Glomerular endothelial cell (primary cell): ENCODE measurements at places on chromosomes 1 and 21.

DNA sequence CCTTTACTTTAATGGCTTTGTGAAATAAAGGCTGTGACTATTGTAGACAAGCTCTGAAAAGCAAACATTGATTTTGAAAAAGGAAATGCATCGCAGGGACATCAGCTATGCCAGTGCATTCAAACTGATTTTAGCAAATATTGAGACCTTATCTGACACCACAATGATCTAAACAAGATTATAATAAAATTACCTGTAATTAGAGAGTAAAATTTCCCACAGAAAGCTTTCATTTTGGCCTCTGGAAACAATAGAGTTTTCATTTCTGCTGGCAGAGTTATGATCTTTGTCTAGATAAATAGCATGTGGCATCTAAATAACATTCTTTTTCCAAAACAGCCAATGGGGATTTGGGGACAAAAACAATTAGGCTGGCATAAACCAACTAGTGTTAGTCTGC, 650.4 kb upstream of the PRMT6 start:
- DNase-seq: no peak

DNA sequence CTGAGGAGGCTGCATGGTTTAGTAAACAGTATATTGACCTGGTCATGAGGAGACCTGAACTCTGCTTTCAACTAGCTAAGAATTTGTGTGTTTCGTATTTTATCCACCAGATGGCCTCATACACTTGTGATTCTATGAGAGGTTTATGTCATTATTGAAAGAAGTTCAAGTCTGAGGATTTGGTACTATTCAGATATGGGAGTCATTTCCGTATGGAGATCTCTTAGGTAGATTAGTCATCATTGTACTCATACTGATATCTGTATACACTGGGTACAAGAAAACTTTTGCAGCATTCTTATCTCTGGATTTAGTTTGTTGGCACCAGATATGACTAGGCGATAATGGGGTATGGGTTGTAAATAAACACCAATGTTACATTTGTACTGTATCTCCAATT, 26.6 kb downstream of the ATF6 start:
- DNase-seq: peak; percentile 85

DNA sequence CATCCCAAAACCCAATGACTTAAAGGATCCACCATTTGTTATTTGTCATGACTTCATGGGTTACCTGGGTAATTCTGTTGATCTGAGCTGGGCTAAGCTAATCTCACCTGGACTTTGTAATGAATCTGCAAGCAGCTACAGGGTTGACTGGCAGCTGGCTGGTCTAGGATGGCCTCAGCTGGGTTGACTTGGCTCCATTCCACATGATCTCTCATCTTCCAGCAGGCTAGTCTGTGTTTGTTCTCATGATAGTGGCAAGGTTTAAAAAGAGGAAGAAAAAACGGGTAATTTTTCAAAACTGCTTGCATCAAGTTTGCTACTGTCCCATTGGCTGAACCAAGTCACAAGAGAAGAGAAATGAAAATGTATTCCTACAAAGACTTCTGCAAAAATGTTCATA, 24.8 kb upstream of the ZMYM4 start:
- DNase-seq: no peak

DNA sequence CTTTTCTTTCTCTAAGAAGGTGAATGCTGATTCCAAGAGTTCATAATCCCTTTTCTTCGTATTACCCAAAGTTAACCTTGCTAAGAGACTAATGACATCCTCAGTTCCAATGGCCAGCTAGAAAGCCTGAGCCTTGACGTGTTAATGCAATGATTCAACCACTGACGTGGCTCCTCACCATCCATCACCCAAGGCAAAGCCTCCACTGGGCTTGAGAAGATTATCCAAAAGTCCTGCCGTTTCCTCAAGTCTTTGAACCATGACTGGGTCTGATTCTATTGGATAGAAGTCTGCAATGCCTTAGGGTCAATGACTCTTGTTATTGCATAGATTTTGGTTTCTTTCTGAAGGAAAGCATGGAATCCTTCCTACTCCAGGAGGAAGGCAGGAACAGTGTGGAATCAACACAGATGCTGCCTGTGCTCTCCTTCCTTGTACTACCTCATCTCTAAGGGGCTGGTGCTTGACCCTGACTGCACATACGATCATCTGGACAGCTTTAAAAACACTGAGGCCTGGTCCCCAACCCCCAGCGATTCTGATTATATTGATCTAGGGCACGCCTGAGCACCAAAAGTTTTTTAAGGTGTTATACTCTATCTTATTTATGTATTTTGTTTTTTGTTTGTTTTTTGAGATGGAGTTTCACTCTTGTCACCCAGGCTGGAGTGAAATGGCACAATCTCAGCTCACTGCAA, 69.3 kb upstream of the ANGPTL1 start:
- DNase-seq: no peak

DNA sequence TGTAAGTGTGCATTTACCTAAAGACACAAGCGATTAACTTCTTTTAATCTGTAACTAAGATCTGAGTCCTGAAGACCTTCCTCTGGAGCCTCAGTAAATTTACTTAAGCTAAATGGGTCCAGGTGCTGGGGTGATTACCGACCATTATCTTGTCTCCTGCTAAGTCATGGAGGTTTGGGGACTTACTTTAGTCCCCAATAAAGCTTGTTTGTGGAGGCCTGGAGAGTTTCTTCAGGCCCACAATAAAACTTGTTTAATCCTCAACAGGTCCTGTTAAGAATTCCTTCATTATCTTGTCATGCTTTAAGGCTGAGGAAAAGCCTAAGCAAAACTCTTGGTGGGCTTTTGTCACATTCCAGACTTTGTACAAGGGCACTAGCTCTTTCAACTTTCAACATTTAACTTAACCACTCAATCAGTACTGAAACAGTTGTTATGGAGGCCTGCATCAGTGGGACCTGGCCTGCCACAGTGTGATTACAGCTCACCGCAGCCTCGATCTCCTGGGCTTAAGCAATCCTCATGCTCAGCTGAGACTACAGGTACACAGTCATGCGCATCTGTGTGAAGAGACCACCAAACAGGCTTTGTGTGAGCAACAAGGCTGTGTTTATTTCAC, 84.0 kb downstream of the FMO4 start:
- no peak for DNase-seq

DNA sequence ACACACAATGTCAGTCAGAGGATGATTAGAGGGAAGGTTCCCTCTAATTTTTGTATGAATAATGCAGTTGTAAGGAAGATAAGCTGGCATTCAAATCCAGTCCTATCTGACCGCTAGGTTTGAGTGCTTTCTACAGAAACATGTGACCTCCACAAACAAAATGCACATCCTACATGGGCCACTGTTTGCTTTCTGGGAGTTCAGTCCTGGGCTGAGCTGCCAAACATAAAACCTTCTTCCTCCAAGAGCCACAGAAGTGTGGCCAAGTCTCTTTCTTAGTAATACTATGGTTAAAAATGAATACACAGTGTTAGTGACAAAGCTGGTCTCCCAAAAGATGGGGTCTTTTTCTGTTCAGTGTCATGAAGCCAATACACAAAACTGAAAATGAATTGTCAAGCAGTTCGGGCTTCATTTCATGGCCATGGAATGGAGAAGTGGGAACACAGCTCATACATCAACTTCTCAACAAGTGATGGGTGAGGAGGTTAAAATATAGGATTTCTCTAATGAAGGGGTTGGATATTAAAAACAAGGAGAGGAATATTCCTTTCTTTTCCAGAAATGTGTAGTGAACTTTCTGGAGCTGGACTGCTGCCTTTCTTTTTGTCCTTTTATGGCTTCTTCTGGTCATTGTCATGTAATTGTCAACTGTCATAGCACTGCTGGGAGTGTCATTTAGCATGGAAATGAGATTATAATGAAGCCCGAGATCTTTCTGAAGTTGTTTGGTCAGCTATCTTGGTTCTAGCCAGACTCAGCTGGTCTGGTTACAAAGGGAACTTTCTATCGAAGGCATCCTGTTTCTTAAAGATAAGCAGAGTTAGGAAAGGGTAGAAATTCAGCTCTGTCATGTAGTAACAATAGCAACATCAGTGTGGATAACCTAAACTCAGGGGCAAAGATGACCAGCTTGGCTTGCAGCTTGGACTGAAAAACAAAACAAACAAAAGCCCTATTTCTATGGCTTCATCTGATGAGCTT, 135.1 kb downstream of the CHD1L start:
- DNase-seq: no peak

GRCh38 chr21:42799516-42799915, 79.8 kb downstream of the WDR4 start:
- no peak for DNase-seq

DNA sequence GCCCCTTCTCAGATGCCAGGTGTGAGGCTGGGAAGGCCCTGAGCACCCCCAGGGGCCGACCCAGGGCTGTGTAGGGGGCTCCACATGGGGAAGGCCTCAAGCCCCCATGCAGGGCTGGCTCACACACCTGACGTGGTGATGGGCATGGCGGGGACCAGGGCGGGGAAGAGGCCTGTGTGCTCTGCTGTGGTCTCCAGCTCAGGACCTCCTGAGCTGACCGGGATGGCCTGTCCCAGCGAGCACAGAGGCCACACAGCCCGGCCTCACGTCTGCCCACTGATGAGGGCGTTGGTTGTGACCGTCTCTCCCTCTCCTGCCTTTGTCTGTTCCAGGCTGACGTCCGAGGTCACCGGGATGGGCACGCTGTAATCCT, 40.2 kb upstream of the COL6A1 start:
- no peak for DNase-seq

DNA sequence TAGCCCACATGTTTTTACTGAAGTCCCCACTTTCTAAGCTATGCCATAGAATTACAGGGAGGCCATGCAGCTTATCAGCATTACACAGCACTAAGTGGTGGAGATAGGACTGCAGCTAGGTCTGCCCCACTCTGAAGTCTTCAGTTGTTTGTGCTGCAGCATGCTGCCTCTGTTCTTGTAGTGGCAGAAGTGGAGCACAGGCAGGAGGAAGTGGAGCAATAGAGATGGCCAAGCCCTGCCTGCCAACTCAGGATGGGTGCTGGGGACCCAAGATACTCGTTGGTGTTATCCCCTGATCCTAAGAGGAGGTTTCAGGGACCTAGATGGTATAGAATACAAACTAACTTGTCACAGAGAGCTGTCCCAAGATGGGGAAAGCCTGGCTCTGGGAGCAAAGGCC, 12.9 kb downstream of the MRPL37 start:
- DNase-seq: no peak

DNA sequence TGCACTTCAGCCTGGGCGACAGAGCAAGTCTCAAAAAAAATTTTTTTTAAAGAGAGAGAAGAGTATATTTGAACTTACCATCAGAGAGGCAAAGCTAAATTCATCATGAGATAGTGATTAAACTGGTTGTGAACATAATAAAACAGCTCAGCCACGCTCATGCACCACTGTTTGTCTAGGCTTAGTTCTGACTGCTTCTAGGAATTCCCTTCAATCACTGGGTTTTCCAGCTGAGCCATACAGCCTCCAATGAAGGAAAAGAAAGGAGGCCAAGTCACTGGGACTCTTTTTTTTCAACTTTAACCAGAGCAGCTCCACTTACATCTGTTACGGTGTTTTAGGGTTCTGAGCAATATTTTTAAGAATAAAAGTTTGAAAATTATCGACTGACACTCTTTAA, 50.4 kb upstream of the HNRNPU start:
- DNase-seq: no peak

- DNase-seq: no peak
Observed at GRCh38 chr1:31562707-31563360, 13.5 kb upstream of the TINAGL1 start.

DNA sequence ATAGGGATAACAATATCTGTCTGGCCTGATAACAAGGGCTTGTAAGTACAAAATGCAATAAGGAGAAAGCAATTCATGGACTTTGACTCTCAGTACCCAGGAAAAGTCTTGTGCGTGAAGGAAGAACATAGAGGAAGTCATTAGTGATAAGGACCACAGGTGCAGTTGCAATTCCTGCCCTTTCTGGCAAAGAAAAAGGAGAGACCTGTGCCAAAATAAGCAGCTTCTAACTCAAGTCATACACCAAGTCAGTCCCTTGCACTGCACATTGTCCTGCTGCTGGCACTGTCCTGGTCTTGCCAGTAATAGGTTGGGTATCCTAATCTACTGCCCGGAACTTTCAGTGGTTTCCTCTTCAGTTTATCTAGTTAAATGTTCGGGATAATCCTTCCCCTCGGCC, 14.8 kb upstream of the SOD1 start:
- peak; percentile 36 for DNase-seq
